ENCODE measurements at places on chromosomes 11 and 22.

GRCh38 chr11:126981635-126982034 is 18.9 kb downstream of the KIRREL3 start:
- no peak for ATAC-seq

- ATAC-seq, result no peak
Measured at GRCh38 chr11:56152333-56152732, 7.8 kb downstream of the OR8K5 start.

- ATAC-seq, result no peak
Measured at GRCh38 chr11:71356904-71357303, 91.3 kb downstream of the DHCR7 start.

DNA sequence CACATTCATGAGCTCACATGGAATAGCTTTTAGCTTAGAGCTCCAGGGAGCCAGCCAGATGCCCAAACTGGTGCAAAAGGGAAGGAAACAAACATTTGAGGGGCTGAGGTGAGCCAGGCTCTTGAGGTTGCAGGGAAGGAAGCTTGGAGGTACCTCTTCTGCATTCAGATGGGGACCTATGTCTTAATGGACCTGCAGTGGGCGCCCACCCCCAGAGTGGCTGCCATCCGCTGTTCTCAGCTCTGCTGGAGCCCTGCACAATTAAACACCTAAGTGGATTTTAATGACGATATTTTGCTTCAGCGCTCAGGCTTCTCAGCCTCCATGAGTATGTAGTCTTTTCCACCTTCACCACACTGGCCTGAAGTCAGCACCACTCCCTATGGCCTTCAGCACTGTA is 100.8 kb downstream of the LDLRAD3 start:
- ATAC-seq, result no peak

DNA sequence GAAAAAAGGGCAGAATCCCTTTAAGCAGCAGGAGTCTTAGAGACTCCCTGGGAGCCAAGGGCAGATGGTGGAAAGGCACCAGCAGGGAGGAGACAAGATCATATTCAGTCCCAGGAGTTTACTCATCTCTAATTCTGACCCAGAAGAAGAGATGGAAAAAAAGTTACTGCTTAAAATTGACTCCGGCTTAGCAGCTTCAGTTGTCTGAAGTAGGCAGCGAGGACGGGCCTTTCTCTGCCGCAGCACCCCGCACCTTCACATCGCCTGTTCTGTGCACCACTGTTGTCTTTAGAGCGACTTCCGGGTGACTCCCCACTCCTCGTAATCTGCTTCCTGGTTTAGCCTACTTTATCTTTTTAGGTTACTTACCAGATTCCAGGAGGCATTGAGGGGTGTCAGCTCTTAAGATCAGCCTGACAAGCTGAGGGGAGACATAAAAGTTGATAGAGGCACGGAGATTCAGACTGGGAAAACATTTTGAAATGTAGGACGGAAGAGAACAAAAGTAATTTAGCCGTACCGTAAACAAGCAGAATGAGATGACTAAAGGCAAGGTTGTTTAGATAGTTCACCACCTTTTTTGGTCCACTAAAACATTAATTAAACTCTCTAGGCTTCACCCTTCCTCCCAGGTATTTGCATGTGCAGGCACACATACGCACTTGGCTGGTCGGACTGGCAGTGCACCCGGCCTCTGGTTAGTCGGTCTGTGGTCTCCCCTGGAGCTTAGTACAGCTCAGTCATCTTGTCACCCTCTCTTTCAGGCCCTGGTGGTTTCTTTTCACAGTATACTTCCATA is 74.3 kb downstream of the CECR2 start:
- ATAC-seq, result no peak

GRCh38 chr11:65165410-65166317 is 4.4 kb upstream of the SPDYC start:
- no peak for ATAC-seq

DNA sequence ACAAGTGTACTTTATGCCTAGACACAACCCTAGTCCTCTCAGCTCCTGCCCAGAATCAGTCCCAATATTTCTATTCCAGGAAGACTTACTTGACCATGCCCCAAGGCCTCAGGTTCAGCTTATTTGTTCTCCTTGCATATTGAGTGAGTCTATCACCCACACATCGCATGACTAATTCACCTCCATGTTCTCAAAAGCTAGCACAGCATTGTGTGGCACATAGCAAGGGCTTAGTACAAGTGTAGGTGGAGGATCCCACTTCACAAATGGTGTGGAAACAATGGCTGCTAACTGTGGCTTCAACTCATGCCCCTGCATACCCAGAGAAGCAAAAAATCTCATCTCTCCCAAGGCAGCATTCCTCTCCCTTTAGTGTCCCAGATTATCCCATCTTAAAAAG is 602.6 kb upstream of the API5 start:
- no peak for ATAC-seq

- ATAC-seq, result no peak
Measured at GRCh38 chr11:62452839-62453468, 34.1 kb downstream of the SCGB1A1 start.

GRCh38 chr11:46930089-46930488 is 6.5 kb upstream of the CSTPP1 start:
- ATAC-seq, result peak; percentile 68

- ATAC-seq, result no peak
Measured at GRCh38 chr11:92941676-92942571, 27.5 kb upstream of the MTNR1B start.

- no peak for ATAC-seq
Measured at GRCh38 chr11:17473071-17473744, 3.4 kb downstream of the ABCC8 start.

DNA sequence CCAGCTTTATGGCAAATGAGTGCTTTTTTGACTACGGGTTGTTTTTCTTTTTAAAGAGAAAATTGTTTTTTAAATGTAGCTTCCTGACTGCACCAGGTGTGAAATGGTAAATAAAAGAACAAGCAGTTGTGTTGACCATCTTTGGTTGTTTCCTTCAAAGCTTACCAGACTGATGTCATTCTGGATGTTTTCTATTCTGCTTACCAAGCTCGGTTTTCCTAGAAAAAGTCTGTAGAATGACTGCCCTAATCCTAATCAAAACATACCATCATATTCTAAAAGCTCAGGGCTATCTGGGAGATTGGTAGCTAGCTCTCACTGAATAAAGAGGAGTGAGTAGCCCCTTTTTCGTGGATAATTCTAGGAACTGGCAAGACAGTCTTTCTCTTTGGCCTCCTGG is 77.7 kb downstream of the GAB2 start:
- no peak for ATAC-seq

- ATAC-seq, result peak; percentile 48
Measured at GRCh38 chr11:111429066-111429506, 50.0 kb upstream of the POU2AF1 start.

- no peak for ATAC-seq
Measured at GRCh38 chr11:116707161-116707629, 65.6 kb downstream of the BUD13 start.

DNA sequence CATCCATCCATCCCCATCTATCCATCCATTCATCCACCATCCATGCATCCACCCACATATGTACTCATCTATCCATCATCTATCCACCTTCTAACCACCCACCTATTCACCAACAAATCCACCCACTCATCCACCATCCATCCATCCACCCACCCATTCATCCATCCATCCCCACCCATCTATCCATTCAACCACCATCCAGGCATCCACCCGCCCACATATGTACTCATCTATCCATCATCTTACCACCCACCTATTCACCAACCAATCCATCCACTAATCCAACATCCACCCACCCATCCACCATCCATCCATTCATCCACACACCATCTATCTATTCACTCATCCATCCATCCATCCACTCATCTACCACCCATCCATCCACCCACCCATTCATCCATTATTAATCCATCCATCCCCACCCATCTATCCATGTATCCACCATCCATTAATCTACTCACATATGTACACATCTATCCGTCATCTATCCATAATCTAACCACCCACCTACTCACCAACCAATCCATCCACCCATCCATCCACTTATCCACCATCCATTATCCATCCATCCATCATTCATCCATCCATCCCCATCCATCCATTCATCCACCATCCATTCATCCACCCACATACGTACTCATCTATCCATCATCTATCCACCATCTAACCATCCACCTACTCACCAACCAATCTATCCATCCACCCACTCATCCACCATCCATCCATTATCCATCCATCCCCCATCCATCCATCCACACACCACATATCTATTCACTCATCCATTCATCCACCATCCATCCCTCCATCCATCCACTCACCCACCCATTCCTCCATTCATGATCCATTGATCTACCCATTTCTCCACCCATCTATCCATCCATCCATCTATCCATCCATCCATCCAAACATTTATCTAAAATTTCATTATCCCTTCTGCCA is 940.0 kb downstream of the BRD1 start:
- no peak for ATAC-seq

DNA sequence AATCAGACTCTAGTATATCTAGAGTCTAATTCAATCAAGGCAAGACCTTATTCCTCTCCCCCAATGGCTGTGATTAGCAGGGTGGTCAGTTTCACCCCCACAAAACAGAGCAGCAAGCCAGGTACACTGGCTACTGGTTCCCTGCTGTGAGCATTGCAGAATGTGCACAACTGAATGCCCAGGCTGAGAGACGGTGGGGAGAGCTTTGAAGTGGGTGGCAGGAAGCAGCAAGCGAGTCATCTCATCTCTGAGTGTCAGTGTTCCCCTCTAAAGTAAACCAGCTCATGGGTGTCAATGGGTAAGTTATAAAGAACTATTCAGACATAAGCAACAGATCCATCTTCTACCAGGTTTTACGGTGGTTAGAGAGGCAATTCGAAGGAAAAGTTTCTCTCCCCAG is 37.6 kb downstream of the GAB4 start:
- no peak for ATAC-seq

GRCh38 chr11:84747871-84748270 is 879.3 kb downstream of the DLG2 start:
- ATAC-seq, result no peak

GRCh38 chr11:11989774-11990744 is 18.4 kb downstream of the DKK3 start:
- ATAC-seq, result no peak

GRCh38 chr22:29625090-29625825 is 21.8 kb downstream of the NF2 start:
- ATAC-seq, result peak; percentile 28

- peak; percentile 4 for ATAC-seq
Measured at GRCh38 chr22:46336119-46337078, 885 bp downstream of the TRMU start.

- ATAC-seq, result no peak
Measured at GRCh38 chr11:119338318-119338890, 2.3 kb downstream of the C1QTNF5 start.

DNA sequence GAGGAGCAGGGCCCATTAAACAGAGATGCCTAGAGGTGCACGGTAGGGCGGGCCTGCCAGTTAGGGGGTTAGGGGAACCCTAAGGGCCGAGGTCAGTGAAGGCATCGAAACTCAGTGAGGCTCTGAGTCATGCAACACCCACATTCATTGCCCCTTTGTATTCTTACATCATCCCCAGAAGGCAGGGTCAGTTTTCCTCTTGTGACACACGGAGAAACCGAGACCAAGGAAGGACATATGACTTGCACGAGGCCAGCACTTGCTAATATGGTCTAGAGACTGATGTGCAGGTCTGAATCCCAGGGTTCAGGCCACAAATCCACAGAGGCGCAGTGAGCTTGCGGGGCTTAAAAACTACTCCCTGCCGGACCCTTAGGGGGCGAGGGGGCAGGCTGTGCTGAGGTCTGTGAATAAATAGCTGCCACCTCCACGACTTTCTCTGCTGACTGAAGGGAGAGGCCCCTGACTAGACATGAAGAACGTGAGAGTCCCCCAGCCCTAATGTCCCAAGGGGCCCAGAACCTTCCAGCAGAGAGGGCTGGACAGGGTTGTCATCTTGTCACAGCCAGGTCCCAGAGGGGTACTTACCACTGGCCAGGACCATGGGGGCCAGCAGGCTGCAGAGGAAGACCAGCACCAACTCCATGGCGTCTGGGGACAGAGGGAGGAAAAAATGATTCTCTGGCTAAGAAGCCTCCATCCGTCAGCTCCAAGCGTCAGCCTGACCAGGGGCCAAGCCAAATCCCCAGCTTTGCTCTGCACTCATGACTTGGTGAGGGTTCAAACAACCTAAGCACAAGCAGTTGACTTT is 17.8 kb upstream of the FXYD2 start:
- no peak for ATAC-seq

DNA sequence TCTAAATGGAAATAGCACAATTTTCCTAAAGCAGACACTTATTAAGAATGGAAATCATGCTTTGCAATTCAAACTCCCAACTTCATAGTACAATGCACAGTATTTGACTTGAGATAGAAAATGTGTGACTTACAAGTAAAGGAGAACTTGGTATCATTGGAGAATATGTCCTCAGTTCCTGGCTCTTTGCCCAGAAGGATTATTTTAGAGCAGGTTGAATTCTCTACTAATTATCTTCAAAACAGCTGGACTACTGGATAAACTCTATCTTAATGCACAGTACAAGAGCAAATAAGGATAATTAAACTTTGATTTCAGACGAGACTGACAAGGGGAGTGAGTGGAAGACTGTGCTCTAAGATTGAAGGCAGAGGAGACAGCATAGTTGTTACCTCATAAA is 839.4 kb downstream of the OPCML start:
- ATAC-seq, result no peak

All from activated CD4-positive, CD25-positive, alpha-beta regulatory T cell treated with anti-CD3 and anti-CD28 coated beads, Interleukin-2, amount 50 U/mL, for 24 hours (primary cell).